ENCODE measurements at places on chromosomes 2 and 18. TPM values are rescaled to one million over a fixed set of nuclear protein-coding genes. Genes with fewer than 3 reads are reported as not detected.

DNA sequence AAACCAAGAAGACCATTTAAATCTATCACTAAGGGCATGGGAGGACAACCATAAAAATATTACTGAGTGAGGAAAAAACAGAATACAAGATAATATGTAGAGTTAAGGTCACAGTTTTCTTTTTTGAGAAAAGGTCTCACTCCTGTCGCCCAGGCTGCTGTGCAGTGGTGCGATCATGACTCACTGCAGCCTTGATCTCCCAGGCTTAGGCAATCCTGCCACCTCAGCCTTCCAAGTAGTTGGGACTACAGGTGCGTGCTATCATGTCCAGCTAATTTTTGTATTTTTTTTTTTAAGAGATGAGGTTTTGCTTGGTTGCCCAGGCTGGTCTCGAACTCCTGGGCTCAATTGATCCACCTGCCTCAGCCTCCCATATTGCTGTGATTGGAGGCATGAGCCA is 24.0 kb downstream of the POLR1A start:
- no peak for DNase-seq
- peaks cover 63% of the 10 kb centered on the region for H3K36me3 ChIP-seq
- peaks cover 17% of the 10 kb centered on the region for H3K4me1 ChIP-seq
- H3K4me3 ChIP-seq = no peak overlapping the region

Gene SLC4A3
- 426 TPM for total RNA-seq

Gene CNTNAP5
- not detected for total RNA-seq

DNA sequence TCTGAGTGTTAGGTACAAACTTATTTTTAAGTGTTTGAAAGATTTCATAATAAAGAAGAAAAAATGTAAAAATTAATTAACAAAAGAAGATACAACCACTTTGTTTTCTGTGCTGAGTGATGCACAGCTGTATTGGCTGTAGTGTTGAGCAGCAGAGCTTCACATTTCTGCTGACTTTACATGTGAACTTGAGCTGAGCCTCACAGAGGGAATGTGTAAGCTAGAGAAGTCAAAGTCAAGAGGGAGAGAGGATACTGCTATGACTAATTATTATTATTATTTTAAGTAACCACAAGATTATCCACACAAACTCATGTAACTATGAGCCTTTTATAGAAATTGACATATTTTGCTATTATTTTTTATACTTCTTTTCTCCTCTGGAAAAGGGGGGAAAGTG is 159.1 kb upstream of the ZSWIM2 start:
- no peak for DNase-seq
- H3K36me3 ChIP-seq = no peaks in the 10 kb centered on the region
- H3K27me3 ChIP-seq = no peaks in the 10 kb centered on the region
- H3K4me1 ChIP-seq = peaks cover 3% of the 10 kb centered on the region
- no peak overlapping the region for H3K4me3 ChIP-seq

GRCh38 chr18:79317703-79318102 is 78.0 kb upstream of the NFATC1 start:
- peaks cover 33% of the 10 kb centered on the region for H3K36me3 ChIP-seq
- no peaks in the 10 kb centered on the region for H3K27me3 ChIP-seq
- no peak overlapping the region for H3K27ac ChIP-seq
- H3K4me3 ChIP-seq = no peak overlapping the region
- H3K4me1 ChIP-seq = no peaks in the 10 kb centered on the region

DNA sequence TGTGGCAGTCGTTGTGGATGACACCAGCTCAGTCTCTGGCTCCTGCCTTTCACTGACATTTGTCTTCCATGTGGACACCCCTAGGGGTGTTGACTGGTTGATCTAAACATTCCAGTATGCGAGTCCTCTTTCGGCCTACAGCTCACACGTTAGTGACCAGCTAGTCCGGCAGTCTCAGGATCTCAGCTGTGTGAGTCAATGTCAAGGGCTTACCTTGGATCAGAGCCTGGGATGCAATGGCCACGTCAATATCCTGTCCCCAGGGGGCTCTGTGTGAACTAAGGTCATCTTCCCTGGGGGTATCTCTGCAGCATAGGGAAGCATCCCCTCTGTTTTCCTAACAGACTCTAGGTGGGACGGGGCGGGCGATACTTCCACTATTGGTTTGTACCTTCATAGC is 35.1 kb upstream of the YWHAQ start:
- no peak overlapping the region for H3K4me3 ChIP-seq
- H3K4me1 ChIP-seq = peaks cover 17% of the 10 kb centered on the region
- no peak overlapping the region for H3K27ac ChIP-seq
- H3K36me3 ChIP-seq = no peaks in the 10 kb centered on the region
- DNase-seq = no peak

DNA sequence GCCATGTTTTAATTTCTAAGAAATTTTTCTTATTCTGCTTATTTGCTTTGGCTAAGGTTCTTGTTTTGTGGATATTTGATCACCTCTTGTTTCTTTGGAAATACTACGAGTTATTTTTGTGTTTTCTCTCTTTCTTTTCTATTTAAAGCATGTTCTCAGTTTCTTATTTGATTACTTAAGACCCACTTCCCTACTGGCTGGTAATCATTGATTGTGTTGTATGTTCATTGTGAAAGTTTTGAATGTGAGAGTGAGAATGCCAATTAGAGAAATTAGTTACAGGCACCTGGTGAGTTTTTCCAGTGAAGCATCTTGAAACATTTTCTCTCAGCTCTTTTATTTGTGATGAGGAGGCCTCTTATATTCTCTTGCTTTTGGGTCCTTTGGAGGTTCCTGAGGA is 226.7 kb upstream of the MC4R start:
- H3K27me3 ChIP-seq = no peaks in the 10 kb centered on the region
- no peak overlapping the region for H3K27ac ChIP-seq
- no peaks in the 10 kb centered on the region for H3K4me1 ChIP-seq
- no peak overlapping the region for H3K4me3 ChIP-seq
- no peak for DNase-seq
- no peaks in the 10 kb centered on the region for H3K36me3 ChIP-seq

- no peaks in the 10 kb centered on the region for H3K36me3 ChIP-seq
- no peak overlapping the region for H3K27ac ChIP-seq
- H3K4me1 ChIP-seq = no peaks in the 10 kb centered on the region
- no peak for DNase-seq
Measured at GRCh38 chr2:80395251-80395650, 90.7 kb upstream of the LRRTM1 start.

GRCh38 chr18:79626905-79627749 is 52.5 kb upstream of the CTDP1 start:
- H3K4me3 ChIP-seq = no peak overlapping the region
- no peaks in the 10 kb centered on the region for H3K36me3 ChIP-seq
- peaks cover 57% of the 10 kb centered on the region for H3K27me3 ChIP-seq
- no peak for DNase-seq
- H3K4me1 ChIP-seq = no peaks in the 10 kb centered on the region
- H3K27ac ChIP-seq = no peak overlapping the region

Gene IL36B
- not detected for total RNA-seq

Gene PDE11A
- total RNA-seq = 2.5 TPM

GRCh38 chr18:24414349-24415003 is 12.0 kb upstream of the IMPACT start:
- DNase-seq = no peak
- H3K4me3 ChIP-seq = no peak overlapping the region
- no peaks in the 10 kb centered on the region for H3K4me1 ChIP-seq

GRCh38 chr2:233003658-233004555 is 9.1 kb downstream of the NGEF start:
- no peaks in the 10 kb centered on the region for H3K4me1 ChIP-seq
- H3K27me3 ChIP-seq = peaks cover 48% of the 10 kb centered on the region
- no peaks in the 10 kb centered on the region for H3K36me3 ChIP-seq
- DNase-seq = no peak

- H3K4me3 ChIP-seq = no peak overlapping the region
- H3K36me3 ChIP-seq = no peaks in the 10 kb centered on the region
Measured at GRCh38 chr2:124805060-124805459, 780.0 kb downstream of the CNTNAP5 start.

DNA sequence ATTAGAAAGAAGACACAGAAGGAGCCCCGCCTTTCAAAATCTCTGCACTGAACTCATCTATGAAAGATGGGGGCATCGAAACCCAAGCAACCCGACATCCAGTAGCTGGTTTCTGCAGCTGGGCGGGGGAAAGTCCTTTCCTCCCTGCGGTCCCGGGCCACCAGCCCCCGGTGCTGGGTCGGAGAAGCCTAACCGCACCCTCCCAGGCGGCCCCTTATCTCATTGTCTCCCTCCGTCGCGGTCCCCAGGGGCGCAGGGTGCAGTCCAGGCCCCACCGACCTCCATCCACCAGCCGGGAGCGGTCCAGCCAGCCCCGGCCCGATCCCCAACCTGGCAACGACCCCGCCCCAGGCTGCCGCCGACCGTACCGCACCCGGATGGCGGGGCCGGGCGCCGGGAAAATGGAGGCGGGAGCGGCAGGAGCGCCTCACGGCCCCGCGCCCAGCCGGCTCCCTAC is 452 bp downstream of the RAPH1 start:
- peak overlapping the region; percentile 94 for H3K4me3 ChIP-seq
- H3K4me1 ChIP-seq = peaks cover 51% of the 10 kb centered on the region
- DNase-seq = peak; percentile 50
- H3K27me3 ChIP-seq = no peaks in the 10 kb centered on the region
- no peaks in the 10 kb centered on the region for H3K36me3 ChIP-seq

- no peak overlapping the region for H3K27ac ChIP-seq
- H3K4me3 ChIP-seq = no peak overlapping the region
- no peaks in the 10 kb centered on the region for H3K4me1 ChIP-seq
- DNase-seq = no peak
- H3K27me3 ChIP-seq = peaks cover 72% of the 10 kb centered on the region
Measured at GRCh38 chr18:47591429-47591828, 339.0 kb downstream of the SMAD2 start.

DNA sequence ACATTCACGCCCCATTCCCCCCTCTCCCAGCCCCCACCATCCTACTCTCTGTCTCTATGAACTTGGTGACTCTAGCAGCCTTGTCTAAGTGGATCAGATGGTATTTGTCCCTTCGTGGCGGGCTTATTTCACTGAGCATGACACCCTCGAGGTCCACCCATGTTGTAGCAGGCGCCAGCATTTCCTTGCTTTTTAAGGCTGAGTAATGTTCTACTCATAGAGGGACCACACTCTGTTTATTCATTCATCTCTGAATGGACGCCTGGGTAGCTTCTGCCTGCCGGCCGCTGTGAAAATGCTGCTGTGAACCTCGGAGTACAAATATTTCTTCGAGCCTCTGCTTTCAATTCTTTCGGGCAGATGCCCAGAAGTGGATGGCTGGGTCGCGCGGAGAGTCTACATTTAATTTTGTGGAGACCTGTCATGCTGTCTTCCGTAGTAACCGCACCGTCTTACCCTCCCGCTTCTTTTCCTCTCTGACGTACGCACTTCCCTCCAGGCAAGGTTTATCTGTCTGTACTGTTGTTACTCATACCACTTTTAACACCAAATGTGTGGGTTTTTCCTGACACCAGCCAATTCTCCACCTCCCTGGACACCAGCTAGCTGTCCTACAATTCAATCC is 5.6 kb downstream of the CROCC2 start:
- DNase-seq = no peak
- peaks cover 55% of the 10 kb centered on the region for H3K27me3 ChIP-seq
- no peaks in the 10 kb centered on the region for H3K36me3 ChIP-seq
- H3K27ac ChIP-seq = no peak overlapping the region
- H3K4me1 ChIP-seq = peaks cover 35% of the 10 kb centered on the region

DNA sequence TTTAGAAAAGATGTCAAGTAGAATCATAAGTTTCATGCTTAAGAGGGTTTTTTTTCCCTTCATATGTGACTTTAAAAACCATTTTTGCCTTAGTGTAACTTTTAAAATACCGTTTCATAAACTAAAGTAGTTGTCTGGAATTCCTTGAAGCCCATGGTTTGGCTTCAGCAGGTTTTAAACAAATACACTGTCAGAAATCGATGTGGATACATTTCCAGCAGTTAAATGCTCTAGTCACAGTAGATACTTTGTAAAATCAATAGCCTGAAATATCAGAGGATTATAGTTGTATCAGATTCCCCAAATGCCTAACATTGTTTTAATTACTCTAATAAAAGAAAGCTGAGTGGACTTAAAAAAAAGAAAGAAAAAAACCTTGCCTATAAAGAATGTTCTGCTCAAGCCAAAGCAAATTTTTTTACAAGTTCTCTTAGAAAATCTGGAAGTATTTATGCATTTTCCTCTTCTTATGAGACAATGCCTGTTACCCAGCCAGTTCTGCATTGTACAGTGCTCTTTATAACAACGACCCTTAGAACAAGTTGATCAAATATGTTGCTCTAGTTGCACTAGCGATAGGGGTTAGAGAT is 260.5 kb downstream of the LTBP1 start:
- peaks cover 36% of the 10 kb centered on the region for H3K4me1 ChIP-seq
- no peak overlapping the region for H3K4me3 ChIP-seq
- DNase-seq = no peak
- H3K27ac ChIP-seq = no peak overlapping the region

Gene PPP4R1
- total RNA-seq = 53.5 TPM

Gene ATF2
- total RNA-seq = 24.1 TPM

DNA sequence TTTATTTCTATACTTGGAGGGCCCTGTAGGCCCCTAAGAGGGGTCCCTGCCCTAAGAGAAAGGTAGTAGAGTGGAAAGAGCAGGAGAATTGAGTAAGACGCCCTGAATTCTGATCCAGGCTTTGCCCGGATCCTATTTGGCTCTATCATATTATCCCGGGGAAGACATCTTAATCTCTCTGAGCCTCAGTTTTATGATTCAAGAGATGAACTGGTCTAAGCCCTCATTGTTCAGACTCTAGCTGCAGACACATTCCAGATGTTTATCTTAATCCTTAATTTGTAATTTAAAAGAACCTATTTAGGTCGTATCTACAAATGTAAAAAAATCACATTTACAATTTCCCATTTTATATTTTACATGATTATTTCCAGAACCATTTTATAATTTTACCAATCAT is 220.1 kb downstream of the AGPS start:
- H3K36me3 ChIP-seq = no peaks in the 10 kb centered on the region
- H3K27me3 ChIP-seq = no peaks in the 10 kb centered on the region
- H3K27ac ChIP-seq = no peak overlapping the region
- H3K4me1 ChIP-seq = no peaks in the 10 kb centered on the region
- DNase-seq = no peak

- peaks cover 18% of the 10 kb centered on the region for H3K4me1 ChIP-seq
- no peaks in the 10 kb centered on the region for H3K27me3 ChIP-seq
- no peak overlapping the region for H3K27ac ChIP-seq
- no peak overlapping the region for H3K4me3 ChIP-seq
Measured at GRCh38 chr2:46653539-46653938, 174.2 kb downstream of the TMEM247 start.

Gene EFR3B
- total RNA-seq = 8.7 TPM

- H3K36me3 ChIP-seq = peaks cover 59% of the 10 kb centered on the region
- no peaks in the 10 kb centered on the region for H3K27me3 ChIP-seq
- peaks cover 60% of the 10 kb centered on the region for H3K4me1 ChIP-seq
- no peak for DNase-seq
- H3K27ac ChIP-seq = peak overlapping the region; percentile 12
Measured at GRCh38 chr2:219285373-219285735, 6.2 kb downstream of the DNAJB2 start.
